A549 treated with ZK216348 at 1 μM for 4 hours (cell line): ENCODE measurements at places on chromosomes 3 and 15. TPM values are rescaled to one million over a fixed set of nuclear protein-coding genes. Genes with fewer than 3 reads are reported as not detected.

The MESP2 gene
- 0.44 to 0.95 TPM (median 0.65 TPM) in 4 of 5 replicates, not detected in the other for total RNA-seq

The TIMMDC1 gene
- 65.5 to 87.2 TPM (median 77.8 TPM) in 5 replicates for total RNA-seq

The SLC24A5 gene
- total RNA-seq, result not detected in 5 replicates

The NR2E3 gene
- 0.20 to 0.23 TPM in 2 of 5 replicates, not detected in the others for total RNA-seq

The MUC13 gene
- total RNA-seq, result 7.0 to 9.1 TPM (median 8.2 TPM) in 5 replicates

The MESD gene
- total RNA-seq, result 37.0 to 41.9 TPM (median 38.5 TPM) in 5 replicates

The CHD2 gene
- 28.1 to 39.0 TPM (median 31.0 TPM) in 5 replicates for total RNA-seq
